ENCODE measurements at places on chromosomes 3 and 15.

- no peak for DNase-seq
Observed at GRCh38 chr15:83107841-83108181, 366 bp downstream of the TM6SF1 start.

DNA sequence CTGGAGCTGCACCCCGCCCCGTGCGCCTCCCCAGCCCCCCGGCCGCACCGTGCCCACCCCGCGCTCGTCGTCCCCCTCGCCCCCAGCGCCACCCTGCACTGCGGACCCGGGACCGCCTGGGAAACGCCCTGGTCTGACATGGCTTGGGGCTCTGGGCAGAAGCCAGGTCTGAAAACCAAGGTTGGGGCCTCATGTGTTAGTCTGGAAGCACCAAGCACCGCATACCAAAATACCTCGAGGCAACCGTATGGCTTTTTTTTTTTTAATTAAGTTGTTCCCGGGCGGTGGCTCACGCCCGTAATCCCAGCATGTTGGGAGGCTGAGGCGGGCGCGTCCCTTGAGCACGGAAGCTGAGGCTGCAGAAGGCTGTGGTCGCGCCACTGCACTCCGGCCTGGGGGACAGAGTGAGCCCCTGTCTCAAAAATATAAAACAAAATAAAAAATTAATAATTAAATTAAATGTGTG lies 91.5 kb upstream of the CHD2 start:
- DNase-seq = no peak

DNA sequence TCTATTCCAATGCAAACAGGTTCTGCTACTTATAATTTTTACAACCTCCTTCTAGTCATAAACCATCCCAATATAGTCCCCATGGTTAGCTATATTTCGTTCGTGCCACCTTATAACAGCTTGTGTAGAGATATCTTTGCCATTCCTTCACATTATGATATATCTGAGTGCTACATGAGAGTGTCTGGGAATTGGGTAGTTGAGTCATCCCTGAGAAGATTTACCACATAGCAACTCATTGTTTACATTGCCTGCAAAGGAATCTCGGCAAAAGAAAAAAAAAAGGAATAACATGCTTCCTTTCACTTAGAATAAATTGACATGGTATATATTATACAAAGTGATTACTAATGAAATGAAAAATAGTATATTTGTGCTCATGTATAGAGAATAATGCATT lies 86.0 kb upstream of the VGLL3 start:
- DNase-seq = no peak

GRCh38 chr3:135807879-135808278 lies 157.6 kb upstream of the PPP2R3A start:
- DNase-seq = no peak

DNA sequence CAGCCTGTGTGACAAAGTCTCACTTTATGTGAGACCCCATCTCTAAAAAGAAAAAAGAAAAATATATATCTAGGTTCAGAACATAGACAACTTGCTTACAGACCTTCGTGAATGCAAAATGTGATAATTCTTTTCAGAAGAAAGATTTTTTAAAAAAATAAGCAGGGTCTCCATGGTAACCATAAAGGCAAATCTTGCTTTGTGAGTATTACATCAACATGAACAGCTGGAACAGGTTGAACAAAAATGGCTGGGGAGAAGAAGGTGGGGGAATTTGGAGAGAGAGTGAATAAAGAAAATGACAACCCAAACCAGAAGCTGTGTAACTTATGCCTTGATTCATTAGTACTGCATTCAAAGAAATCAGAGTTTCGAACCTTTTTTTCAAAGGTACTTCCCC lies 125.2 kb upstream of the RAP2B start:
- no peak for DNase-seq

DNA sequence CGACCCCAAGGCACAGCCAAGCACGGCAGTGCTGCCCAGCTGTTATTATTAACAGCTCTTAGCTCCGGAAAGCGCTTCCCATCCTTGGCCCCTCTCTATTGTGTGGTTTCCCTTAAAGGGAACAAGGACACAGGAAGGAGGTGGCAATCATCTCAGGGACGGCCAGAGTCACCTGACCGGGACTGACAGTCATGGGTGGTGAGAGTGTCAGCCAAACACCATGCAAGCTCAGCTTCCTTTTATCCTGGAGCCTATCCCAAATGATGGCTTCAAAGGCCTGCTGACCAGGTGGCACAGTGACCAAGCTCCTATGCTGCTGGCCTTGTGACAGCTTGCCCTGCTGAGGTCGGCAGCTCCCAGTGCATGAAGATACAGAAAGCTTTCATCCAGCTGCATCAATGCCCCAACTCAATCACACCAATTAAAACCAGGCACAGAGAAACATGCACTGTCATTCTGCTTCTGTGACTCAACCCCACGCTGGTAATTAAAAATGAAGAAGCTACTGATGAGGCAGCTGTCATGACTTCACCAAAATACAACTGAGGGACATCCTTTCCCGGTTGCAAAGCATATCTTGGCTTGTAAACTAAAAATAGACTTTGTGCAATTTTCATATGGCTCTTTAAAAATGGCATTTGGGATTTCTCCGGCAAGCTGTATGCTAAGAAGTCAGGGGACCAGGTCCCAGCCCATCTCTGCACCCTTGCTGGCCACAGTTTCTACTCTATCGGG lies 34.0 kb downstream of the PCSK6 start:
- no peak for DNase-seq

DNA sequence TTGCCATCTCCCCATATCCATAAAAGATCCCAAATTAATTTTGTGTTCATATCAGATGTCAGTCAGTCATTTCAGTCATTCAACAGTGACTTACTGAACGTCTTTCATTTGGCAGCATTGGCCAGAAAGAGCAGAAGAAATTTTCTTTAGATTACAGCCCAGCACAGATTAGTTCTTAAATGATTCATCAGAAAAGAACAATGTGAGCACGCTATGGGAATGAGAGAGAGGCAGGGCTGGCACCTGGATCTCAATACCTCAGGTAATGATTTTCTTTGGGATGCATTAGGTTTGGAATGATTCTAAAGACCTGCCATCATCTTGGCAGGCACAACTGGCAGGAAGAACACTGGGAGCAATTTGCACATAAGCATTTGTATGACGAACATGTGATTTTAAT lies 41.6 kb downstream of the FBN1 start:
- no peak for DNase-seq

DNA sequence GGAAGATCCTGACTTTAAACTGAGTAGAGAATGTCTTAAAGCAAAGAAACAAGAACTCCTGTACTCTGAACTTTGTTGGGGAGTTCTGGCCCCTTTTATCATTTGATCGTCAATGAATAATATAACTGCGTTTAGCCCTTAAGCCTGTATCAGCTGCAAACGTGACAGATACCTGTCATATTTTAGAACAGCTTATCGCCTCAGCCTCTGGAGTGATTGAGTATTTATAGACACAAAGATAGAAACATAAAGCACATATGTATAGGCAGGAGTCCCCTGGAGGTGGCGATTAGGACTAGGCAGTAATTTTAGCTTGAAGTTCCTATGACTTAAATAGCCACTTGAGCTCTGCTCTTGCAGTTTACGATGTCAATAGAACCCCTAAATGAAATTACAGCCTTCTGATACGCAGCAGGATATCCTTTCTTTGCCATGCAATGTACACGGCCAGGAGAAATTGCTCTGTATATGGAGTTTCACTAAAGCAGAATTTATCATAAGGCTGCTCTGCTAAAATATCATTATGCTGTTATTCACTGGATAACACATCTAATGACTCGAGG lies 321.8 kb downstream of the TIGIT start:
- no peak for DNase-seq

- DNase-seq = no peak
Observed at GRCh38 chr15:36977659-36978058, 122.7 kb downstream of the MEIS2 start.

GRCh38 chr3:119073258-119074001 lies 38.8 kb upstream of the IGSF11 start:
- DNase-seq = no peak

DNA sequence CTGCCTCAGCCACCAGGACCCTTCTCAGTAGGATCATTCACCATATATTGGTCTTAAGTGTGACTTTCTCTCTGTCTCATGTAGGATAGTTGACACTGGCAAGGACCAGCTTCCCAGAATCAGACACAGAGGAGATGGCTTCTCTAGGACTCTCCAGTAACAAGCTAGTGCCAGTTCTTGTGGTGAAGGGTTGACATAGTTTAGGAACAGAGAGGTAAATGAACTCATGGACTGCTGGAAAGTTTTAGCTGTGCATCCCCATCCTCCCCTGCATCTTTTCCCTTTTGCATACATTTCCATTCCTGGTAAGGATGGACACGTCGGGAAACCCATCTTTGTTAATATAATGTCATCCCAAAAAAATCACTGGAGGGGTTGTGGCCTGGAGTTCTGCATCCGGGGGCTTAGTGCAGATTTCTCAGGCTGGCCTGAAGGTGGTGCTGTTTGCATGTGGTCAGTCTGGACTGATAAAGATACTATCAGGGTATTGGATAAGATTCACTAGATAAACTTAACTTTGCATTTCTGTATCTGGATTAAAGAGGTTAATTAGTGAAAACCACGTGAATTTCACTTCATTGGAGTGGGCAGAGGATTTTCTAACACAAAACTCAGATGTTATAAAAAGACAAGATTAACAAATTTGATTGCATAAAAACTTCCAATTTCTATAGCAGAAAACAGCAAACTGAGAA lies 110.8 kb downstream of the TBC1D2B start:
- DNase-seq = no peak

- no peak for DNase-seq
Observed at GRCh38 chr3:106338582-106339214, 469.9 kb upstream of the CBLB start.

DNA sequence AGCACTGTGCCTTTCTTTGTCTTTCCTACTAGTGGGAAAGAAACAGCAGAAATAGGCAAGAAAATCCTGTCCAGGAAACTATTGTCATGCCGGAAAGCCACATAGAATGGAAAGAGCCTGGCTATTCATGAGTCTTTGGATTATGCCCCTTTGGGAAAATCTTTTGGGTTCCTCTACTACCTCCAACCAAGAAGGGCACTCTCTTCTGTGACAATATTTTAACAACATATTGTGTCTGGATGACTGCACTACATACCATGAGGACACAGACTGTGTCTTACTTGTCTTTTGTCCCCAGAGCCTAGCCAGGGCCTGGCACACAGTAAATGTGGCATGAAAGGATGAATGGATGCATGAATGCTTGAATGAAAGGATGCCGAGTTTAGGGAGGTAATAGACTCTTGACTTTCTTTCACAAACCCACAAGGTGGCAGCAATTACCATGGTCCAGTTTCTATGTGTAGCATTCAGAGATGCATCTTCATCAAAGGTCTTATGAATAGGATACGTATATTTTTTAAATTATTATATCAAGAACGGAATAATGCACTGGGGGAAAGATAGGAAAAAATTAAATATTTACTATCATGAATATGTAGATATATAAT lies 30.3 kb downstream of the ARL14 start:
- no peak for DNase-seq

DNA sequence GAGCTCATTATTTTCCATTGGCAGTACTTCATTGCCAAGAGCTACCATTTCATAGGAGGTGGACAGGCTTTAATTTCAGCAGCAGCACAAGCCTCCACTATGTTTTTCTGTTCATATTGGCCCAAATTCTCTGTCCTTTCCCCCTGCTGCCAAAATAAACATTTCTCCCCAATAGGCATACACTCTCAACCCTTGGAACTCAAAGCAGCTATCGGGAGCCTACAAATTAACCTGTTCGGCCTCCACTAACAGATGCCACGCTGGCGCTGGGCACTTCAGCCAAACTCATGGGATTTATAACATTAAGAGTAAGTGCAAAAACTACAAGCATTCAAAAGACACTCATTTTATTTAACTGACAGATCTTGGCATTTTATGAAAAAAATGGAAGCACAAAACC lies 95.7 kb downstream of the NSUN3 start:
- DNase-seq = no peak

DNA sequence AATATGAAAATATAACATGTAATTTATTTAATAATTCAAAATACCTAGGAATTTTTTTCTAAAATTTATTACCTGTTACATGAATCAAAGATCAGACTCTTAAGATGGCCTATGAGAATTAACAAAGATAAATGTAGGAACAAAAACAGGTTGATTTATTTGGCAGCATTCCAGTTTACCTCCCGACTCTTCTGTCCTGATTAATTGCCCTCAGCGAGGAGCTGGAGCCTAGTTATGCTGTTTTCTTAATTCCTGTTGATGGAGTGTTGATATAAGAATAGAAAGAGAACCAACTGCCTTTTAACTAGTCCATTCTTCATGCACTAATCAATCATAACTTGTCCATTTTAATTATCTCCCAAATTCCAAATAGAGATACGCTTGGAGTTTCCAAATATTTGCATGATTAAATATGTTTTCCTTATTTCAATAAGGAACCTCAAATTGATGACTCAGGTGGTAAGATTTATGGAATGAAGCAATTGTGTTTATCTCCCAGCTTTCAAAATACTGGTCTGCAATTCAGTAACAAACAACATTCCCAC lies 10.6 kb upstream of the CPB1 start:
- DNase-seq = no peak

- DNase-seq = no peak
Observed at GRCh38 chr3:59381282-59381681, 331.5 kb upstream of the CFAP20DC start.

DNA sequence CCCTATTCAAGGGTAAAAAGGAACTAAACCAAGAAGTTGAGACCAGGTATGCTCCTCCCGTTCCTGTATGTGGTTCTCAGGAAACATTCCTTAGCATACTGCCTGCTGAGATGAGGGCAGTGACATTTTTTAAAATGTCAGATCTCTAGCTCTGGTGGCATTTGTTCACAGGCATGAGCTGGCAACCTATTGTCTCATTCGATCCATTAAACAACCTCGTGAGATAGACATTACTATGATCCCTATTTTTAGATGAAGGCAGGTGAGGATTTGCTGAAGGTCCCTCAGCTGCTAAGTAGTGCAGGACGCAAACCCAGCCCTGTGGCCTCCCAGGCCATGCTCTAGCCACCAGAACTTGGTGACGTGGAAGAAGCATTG lies 74.9 kb downstream of the SIDT1 start:
- no peak for DNase-seq

DNA sequence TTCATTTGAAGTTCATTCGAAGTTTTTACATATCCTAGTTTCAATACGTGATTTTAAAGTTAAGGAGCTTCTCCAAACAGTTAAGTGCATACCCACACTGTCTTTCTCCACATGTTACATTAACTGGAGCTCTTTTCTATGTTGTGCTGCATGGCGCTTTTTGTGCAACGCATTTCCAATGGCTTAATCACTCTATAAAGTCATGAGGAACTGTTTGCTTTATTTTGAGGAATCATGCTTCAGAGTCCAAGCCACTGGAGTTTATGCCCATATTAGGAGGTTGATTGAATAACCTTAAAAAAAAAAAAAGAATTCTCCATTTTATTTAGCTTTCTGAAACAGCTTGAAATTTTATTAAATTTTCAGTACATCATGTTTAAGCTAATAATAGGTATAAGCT lies 109.4 kb upstream of the MBNL1 start:
- no peak for DNase-seq

GRCh38 chr3:183921096-183921495 lies 36.4 kb upstream of the PARL start:
- DNase-seq = no peak

- no peak for DNase-seq
Observed at GRCh38 chr3:72210261-72210660, 425.3 kb upstream of the PROK2 start.

GRCh38 chr3:151550642-151551041 lies 89.8 kb upstream of the IGSF10 start:
- DNase-seq = no peak

- DNase-seq = peak; percentile 55
Observed at GRCh38 chr15:58066042-58066867, 744 bp upstream of the ALDH1A2 start.

- peak; percentile 1 for DNase-seq
Observed at GRCh38 chr3:35639254-35640186, at the start of gene ARPP21. Gene ARPP21, plus strand, starts transcription at chr3:35639525. Its CDS starts 42,227 bp downstream, at chr3:35681752.

GRCh38 chr3:30384546-30385072 lies 221.8 kb upstream of the TGFBR2 start:
- no peak for DNase-seq

Data from activated T-cell treated with anti-CD3 and anti-CD28 coated beads for 48 hours (primary cell).